ENCODE measurements at places on chromosomes 16 and 17.

DNA sequence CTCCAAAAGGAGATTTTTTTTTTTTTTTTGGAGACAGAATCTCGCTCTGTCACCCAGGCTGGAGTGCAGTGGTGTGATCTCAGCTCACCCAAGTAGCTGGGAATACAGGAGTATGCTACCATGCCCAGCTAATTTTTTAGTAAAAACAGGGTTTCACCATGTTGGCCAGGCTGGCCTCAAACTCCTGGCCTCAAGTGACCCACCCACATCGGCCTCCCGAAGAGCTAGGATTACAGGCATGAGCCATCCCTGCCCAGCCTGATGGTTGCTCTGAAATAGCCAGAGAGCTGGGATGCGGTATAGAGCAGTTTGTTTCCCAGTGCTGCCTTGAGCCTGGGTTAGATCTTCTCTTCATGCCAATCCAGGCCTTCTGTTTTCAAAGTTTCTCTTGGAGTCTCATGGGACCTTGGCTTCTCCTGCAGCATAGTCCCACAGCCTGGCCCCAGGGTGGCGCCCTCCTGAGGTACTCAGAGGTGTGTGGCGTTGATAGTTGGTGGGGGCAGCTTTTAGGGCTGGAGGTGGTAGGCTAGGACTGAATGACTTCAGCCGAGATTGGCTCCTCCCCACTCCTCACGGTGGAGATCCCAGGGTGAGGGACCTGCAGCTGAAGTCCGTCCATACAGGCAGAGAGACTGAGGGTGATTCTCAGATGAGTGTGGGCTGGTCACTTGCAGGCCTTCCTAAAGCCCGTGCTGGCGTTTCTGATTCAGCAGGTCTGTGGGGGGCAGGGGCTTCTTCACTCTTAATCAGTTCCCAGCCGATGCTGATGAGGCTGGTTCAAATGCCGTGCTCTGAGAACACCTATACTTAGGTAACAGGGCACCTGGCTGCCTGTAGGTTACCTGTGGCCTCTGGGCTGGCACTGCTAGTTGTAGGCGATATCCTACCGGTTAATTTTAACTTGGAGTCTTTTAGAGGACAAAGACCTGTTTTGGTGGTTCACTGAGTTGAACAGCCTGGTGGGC, 52.0 kb downstream of the TNFRSF13B start:
- DNase-seq, result peak; percentile 6

- no peak for DNase-seq
Measured at GRCh38 chr16:20147091-20147490, 73.4 kb upstream of the GPR139 start.

DNA sequence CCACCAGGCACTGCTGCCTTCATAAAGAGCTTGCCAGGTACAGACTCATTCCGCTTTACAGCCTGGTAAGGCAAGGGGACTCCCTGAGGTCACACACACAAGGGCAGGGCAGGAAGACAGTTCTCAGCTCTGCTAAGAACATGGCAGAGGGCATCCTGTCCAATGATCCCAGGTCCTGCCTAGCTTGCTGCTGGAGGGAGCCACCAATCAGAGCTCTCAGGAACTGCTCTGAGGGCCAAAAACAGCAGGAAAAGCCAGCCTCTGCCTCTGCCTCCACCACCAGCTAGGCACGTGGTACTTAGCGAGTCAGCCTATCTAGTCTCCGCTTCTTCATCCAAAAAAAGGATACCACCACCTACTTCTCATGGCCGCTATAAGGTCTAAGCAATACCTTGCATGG, 66.1 kb downstream of the GTF3C1 start:
- DNase-seq, result no peak

DNA sequence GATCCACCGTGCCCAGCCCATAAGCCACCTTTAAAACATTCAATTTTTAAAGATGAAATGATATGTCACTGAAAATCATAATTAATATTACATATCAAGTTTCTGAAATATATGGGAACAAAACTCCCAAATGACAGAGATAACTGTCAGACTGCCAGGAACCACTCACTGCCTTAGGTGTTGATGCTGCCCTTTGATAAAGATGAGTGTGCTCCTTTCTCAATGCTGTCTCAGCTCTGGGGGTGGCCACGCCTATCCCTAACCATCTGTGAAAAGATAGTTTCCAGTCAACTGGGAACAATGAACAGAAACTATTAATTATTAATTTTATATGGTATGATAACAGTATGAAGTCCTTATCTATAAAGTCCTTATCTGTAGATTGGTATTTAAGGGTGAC, 177.7 kb downstream of the MYO1D start:
- no peak for DNase-seq

DNA sequence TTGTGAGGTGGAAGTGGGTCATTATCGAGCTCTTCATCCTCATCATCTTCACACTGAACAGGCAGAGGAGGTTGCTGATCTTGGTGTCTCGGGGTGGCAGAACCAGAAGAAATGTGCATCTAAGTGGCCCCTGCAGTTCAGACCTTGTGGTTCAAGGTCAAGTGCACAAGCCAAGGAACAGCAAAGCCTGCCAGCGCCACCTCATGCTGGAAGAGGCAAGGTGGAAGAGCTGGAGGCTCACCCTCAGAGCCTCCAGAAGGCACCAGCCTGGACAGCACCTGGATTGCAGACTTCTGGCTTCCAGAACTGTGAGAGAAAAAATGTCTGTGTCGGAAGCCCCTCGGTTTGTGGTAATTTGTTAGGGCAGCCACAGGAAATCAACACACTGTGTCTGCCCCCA, 32.7 kb downstream of the IFT140 start:
- DNase-seq, result no peak

DNA sequence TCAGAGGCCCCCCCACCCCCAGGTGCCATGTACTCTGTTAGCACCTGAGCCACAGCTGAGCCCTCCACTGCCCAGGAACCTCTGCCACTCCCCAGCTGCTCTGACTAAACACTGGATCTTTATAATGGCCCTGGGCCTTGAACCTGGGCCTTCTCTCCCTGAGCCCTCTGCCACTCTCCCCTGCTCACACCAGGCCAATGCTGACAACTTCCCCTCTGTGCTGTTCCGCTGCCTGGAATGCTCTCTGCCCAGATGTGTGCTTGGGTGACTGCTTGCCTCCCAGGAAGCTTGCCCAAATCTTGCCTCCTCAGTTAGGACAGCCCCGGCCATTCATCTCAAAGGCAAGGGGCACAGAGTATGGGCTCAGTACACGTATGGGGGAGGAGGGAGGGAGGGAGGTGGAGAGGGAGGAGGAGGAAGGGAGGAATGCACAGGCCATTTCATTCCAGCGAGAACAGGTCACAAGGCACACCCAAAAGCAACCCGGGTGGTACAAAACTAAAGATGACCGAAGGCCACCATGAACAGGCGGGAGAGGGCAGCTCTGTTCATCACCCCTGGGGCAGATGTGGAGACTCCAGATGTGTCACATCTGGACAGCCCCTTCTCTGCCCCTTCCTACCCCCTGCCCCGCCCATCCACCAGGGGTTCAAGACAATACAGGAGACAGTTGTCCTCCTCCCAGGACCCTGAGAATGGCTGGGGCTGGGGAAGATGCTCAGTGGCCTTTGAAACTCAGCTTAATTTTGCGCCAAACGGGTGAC, 15.3 kb upstream of the TNFRSF13B start:
- no peak for DNase-seq

DNA sequence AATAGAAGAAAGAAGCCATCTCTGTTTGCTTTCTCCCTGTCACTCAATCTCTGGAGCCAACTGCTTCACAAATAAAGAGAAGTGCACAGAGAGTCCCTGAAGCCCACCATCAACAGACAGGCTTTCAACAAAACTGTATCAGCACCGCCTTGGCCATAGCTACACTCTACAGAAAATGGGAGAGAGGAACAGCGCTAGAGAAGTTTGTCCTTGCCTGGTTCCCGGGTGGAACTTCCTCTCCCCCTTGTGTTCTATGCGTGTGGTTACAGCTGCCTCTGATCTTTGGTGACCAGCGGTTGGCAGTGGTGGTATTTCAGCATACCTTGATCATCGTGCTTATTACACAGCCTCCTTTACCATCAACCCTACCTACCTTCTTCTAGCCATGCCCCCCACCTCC, 91.4 kb upstream of the CCL2 start:
- DNase-seq, result peak; percentile 82

DNA sequence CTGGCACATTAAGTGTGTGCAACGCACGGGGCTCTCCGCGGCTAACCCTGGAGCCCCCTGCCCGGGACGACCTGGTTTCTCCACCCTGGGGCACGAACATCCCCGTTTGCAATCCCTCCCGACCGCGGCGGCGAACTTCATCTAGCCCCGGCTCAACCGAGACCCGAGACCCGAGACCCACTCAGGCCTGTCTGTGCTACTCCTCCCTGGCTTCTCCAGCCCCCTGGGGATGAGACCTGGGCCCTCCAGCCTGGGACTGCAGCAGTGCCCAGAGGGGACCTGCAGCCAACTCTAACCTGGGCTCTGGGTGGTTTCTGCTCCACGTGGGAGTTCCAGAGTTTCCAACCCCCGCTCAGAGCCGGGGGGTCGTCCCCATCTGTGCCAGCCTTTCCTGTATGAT, 73.5 kb downstream of the TIMM22 start:
- no peak for DNase-seq

GRCh38 chr16:31409433-31409832, 16.3 kb downstream of the ITGAD start:
- no peak for DNase-seq

- DNase-seq, result no peak
Measured at GRCh38 chr16:3363793-3364192, 8.1 kb downstream of the OR2C1 start.

- DNase-seq, result peak; percentile 21
Measured at GRCh38 chr16:89860747-89861304, 12.6 kb upstream of the TCF25 start.

- DNase-seq, result peak; percentile 75
Measured at GRCh38 chr16:674968-675883, at the start of gene RHBDL1. Gene RHBDL1, plus strand, starts transcription at chr16:675671. Its CDS starts 120 bp downstream, at chr16:675791.

DNA sequence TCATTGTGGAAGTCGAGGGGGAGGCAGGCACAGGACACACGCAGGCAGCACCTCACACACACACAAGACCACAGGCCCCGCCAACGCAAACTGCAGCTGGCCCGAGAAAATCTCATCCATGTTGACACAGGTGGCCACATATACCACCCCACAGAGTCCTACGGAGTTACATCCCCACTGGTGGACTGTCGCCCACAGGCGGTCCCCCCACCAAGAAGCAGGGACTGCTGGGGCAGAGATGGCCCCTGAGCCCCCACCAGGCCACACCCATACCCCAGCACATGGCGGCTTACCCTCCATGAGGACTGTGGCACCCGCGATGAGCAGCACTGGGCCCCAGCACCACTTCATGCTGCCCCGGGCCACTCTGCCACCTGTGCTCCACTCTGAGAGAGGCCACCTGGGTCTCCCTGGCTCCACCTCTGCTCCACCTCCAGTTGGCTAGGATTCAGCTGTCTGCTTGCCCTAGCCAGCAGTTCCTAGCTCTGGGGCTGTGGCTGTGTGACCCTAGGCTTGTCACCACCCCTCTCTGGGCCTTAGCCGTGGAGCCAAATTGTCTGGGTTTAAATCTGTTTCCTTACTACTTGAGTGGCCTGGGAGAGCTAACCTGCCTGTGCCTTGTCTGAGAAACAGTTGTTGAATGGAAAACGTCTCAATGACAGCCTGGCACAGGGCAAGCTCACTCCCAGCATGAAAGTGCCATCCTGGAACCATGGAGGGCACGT, at the start of gene PRSS53:
PRSS53 (minus strand) TSS at position 485 of the 725 bp plus-strand sequence; CDS start at position 351, 134 bp downstream.
- DNase-seq, result peak; percentile 65

- no peak for DNase-seq
Measured at GRCh38 chr16:65497571-65497970, 375.7 kb upstream of the CDH11 start.

DNA sequence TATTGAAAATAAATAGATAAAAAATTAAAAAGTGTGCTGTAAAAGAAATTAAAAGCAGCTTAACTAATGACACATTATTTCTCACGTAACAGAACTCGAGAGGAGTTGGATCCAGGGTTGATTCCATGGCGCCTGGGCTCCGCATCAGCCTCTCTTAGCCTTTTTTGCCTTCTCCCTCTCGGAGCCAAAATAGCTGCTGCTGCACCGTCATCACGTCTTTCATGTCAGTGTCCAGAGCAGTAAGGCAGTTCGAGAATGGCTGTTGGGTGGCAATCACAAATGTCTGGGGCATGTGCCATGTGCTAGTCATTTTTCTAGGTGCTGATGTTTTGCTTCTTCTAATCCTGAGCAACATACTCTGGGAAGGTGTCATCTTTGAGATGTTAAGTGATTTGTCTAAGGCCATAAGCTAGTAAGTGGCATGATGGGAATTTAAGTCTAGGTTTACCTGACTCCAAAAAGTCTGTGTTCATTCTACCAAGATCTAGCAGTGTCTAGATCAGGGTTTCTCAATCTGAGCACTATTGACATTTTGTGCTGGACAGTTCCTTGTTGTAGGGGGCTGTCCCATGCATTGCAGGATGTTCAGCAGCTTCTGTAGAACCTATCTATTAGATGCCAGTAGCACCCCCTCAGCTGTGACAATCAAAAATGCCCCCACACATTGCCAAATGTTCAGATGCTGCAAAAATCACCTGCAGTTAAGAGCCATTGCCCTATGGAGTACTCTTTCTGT, 280.4 kb downstream of the HAPSTR1 start:
- no peak for DNase-seq

DNA sequence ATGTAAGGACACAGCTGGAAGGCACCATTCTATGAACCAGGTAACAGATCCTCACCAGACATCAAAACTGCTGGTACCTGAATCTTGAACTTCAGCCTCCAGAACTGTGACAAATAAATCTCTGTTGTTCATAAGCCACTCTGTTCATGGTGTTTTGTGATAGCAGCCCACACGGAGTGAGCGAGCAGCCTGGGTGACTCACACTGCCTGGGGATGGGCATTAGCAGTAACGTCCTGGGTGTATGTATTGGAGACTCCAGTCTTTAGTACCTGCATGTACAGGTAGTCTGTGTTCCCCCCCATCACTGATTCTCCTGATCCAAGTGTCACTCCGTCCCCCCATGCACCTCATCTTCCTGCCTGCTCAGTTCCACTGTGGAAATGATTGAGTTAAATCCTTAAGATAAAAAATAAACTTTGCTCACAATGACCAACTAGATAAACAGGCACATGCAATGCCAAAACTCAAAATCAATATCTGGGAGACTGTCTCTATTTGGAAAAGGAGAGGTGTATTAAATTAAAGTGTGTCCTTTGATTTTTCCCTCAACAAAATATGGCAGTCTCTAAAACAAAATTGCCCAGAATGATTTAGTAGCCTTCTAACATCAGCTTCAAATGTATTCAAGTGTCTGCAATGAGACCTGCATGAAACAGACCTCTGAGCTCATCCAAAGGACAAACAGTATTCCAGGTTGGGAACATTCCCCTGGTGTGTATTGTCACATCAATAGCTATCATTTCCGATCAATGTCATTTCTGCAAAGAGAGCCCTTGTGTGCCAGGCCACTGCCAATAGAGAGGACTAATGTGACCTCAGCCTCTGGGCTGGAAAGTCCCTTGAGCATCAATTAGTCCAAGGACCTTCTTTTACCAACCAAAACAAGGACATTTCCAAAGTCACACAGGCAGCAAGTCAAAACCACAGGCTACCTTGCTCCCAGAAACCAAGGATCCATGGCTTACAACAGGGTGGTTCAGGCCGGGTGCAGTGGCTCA, 12.2 kb upstream of the VAT1L start:
- DNase-seq, result no peak

- no peak for DNase-seq
Measured at GRCh38 chr17:3022197-3022596, 41.2 kb downstream of the OR1D5 start.

Measured in NCI-H69 (cell line).